Islet precursor cell (in vitro differentiated cells): ENCODE measurements at places on chromosomes 4 and X.
A peak's percentile ranks its signal among the peaks of the same experiment; 100 is the strongest.

GRCh38 chrX:3181846-3182245 lies 140.6 kb downstream of the ARSF start:
- peak; percentile 6 for DNase-seq

DNA sequence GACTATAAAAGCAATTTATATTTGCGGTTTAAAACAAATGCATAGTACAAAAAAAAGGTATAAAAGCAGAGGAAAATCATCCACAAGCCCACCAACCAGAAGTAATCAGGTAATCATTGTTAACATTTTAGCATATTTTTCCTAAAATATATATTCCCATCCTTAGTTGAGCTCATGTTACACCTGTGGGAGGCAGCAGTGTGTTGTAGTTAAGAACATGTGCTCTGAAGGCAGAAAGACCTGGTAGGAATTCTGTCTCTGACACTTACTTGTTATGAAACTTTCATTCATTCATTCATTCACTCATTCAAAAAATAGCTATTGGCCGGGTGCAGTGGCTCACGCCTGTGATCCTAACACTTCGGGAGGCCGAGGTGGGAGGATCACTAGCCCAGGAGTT lies 15.4 kb upstream of the CDKL5 start:
- no peak for DNase-seq

DNA sequence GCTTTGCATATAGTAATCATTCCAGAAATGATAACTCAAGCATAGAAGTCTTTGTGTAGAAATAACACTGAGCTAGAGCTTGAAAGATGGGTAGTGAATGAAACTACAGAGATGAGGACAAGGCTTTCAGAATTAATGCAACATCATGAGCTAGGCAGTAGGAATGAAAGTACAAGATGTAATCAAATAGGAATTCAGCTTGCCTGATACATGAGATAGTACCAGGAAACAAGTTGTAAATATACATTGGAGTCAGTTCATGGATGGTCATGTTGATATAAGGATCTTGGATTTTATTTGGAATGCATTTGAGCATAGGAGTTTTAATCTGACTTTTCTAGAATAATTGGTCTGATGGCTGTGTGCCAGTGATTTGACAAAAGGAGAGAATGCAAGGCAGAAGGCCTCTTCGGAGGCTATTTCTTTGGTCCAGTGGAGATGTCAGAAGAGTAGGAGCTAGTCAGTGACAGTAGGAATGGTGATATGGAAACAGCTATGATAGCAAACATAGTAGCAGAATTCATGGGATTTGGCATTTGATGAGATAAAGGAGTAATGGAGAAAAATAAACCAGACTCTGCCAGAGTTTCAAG lies 206.4 kb upstream of the PACRGL start:
- DNase-seq = no peak

- DNase-seq = no peak
Measured at GRCh38 chrX:138691186-138691585, 20.3 kb downstream of the FGF13 start.

- DNase-seq = no peak
Measured at GRCh38 chrX:66200050-66200664, 36.1 kb downstream of the HEPH start.

GRCh38 chr4:71453531-71453930 lies 114.7 kb downstream of the SLC4A4 start:
- DNase-seq = no peak
